Activated naive CD4-positive, alpha-beta T cell (primary cell): ENCODE measurements at places on chromosomes 7 and 10.

GRCh38 chr7:80087051-80087770 lies 47.4 kb upstream of the GNAI1 start:
- no peak for DNase-seq

GRCh38 chr10:34434119-34434594 lies 380.9 kb downstream of the PARD3 start:
- DNase-seq: no peak

DNA sequence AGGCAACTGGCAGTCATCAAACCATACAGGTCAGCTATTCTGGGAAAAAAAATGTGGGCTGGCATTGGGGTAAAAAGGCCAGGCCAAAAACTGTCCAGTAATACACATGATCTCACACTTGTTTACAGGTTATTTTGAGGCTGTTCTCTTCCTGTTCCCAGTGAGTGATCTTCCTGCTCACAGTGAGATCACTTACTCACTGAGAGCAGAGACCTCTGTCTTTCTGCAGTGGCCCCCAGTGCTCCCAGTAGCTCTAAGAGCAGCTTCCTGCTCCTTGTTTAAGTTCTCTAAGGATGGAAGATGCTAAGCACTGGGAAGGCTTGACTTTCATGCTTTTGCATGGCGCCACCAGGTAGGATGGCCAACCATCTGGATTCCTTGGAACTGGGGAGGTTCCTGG lies 93.5 kb upstream of the KIAA1217 start:
- no peak for DNase-seq

GRCh38 chr10:119355930-119356329 lies 148.6 kb downstream of the GRK5 start:
- DNase-seq: no peak

- DNase-seq: no peak
These were observed 172.7 kb downstream of the PLXNA4 start for GRCh38 chr7:132403465-132404110.

DNA sequence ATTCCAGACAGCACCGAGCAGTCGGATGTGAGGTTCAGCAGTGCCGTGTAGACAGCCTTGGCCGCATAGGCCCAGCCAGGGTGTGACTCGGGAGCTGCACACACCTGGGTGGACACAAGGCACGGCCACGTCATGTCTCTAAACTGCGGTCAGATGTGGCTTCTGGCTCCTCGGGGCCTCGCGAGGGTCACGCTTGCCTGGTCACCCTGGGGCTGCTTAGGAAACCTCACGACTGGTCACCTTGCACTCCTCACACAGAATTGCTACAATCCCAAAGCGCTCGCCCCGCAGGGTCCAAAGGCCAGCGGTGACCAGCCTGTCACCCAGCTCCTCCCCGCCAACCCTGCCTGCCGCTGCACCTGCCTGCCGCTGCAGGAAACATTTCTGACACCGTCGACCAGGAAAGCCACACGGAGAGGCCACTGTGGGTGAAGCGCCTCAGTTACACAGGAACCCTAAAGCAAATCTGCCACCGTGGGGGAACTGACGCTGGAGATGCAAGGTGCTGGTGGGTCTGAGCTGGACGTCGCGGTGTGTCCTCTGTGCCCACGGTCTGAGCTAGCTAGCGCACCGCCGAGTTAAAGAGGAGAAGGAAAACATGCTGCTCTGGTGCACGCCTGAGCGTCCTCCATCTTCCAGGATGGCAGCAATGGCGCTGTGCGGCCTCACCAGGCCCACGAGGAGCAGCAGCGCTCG lies 5.0 kb downstream of the GPER1 start:
- no peak for DNase-seq

- DNase-seq: no peak
These were observed 23.2 kb downstream of the CFAP58 start for GRCh38 chr10:104376784-104377300.

- DNase-seq: no peak
These were observed 167.2 kb upstream of the HGF start for GRCh38 chr7:81937091-81937490.
